Activated CD4-positive, alpha-beta T cell treated with anti-CD3 and anti-CD28 coated beads, Interleukin-2, amount 50 U/mL, for 16 hours (primary cell): ENCODE measurements at places on chromosomes 5 and 9.

DNA sequence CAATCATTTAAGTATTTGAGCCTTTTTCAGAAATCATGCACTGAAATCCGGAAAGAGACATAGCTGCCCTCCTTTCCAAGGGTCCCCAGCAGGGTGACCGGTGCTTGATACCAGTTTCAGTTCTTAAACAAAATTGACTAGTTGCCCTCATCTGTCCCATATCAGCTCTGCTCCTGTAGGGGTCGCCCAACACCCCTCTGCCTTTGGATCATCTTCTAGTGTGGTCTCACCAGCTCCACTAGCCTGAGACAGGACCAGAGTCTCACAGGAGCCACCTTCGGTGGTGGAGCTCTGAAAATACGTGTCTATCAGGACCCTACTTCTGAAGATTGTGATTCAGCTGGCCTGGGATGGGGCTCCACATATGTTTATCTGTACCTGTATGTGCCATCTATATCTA is 428.2 kb downstream of the ENC1 start:
- DNase-seq = peak; percentile 13

DNA sequence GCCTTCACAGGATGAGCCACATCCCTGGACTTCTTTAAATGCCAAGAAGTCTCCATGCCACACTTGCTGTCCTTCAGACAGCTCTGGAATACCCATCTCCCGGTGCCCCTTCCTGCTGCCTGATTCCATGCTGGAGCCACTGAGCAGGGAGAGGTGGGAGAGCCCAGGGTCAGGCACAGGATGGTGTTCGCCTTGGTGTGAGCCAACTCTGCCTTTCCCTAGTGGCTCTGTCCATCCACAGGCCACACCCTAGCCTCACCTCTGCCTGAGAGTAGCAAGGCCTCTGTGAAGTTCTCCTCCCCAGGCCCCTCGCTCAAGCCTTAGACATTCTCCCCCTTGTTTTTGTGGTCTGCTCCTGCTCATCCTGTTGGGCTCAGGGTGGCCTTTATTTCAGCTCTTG is 54.2 kb upstream of the ANGPTL2 start:
- no peak for DNase-seq

- DNase-seq = peak; percentile 33
Measured at GRCh38 chr5:109411627-109412026, 1.9 kb upstream of the PJA2 start.

GRCh38 chr5:144033486-144033885 is 137.0 kb downstream of the YIPF5 start:
- DNase-seq = no peak

DNA sequence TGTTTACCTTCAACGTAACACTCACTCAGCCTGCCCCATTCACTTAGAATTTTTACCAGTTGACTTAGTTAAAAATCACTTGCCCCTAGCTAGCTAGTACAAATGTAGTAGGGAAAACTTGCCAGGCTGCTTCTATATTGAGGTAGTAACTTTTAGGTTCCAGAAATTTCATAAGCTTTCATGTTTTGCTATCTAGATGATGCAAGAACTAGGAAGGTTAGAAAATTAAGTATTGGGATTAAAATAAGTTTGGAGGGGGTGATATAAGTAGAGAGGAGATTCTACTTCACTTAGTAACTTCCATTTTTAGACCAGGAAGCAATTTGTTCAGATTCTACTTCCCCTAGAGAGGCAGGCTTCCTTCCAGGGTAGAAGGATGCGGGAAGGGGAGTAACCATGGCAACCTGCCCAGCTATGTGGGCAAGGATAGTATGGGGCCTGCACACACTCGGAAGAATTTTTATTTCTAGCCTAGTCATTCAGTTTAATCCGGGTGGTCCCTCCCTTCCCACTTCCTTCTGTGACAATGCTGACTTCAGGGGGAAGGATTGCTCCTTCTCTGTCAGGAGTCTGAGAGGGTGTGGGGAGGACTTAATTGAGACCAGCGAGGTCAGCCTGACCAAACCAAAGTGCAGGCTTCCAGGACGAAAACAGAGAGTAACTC is 4.2 kb downstream of the DAB2 start:
- no peak for DNase-seq

- DNase-seq = no peak
Measured at GRCh38 chr9:136128436-136128835, 9.8 kb upstream of the TMEM250 start.
